ENCODE measurements at places on chromosomes 4 and X.

DNA sequence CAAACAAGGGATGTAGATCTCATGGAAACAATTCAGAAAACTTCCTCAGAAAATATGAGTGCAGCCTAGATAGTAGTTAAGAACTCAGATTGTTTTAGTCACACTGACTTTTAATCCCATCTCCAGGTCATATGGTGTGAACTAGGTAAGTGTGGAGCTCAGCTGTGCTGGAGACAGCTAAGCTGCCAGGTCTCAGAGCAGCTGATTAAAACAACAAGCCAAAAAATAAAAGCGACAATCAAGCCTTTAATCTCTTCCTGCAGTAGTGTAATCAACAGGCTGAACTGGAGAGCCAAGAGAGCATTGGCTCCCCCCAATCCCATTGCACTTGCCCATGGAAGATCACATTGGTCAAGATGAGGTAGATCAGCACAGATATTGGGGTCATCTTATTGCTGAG is 98.3 kb upstream of the ATOH1 start:
- no peak for DNase-seq

DNA sequence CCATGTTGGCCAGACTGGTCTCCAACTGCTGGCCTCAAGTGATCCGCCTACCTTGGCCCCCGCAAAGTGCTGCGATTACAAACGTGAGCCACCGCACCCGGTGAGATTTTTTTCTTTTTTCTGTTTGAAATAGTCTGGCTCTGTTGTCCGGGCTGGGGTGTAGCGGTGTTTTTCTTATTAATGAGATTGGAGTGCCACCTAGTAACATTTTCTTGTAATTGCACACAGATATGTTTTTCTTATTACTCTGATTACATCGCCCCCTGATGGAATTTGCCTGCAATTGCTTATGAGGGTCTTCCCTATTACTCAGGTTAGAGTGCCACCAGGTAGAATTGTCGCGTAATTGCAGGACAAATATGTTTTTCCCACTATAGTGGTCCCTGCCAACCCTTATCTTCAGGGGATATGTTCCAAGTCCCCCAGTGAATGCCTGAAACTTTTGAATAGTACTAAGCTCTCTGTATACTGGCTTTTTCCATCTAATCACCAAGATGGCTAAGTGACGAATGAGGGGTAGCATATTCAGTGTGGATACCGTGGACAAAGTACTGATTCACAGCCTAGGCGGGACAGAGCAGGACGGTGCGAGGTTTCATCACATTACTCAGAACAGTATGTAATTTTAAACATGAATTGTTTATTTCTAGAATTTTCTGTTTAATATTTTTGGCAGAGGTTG is 8.6 kb upstream of the PDHA1 start:
- DNase-seq: no peak

DNA sequence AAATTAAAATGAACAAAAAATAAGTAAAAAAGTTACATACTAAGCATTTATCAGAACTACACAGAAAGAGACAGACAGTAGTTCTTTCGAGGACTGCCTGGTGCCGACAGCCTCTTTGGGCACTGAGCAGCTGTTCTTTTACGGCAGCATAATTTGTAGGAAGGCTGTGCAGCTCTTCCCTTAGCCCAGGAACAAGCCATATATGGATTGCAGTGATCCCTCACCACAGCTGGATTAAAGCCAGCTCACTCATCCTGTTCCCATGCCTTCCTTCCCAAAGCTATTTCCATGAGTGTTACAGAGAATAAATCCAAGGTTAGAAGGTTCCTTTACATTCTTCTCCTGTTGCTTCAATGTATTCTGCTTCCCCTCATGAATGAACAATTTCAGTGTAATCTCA is 71.7 kb downstream of the DDX60L start:
- peak; percentile 67 for DNase-seq

GRCh38 chrX:154712781-154713740 is 37.8 kb downstream of the GAB3 start:
- no peak for DNase-seq

GRCh38 chr4:173405840-173406606 is 7.1 kb upstream of the SCRG1 start:
- no peak for DNase-seq

DNA sequence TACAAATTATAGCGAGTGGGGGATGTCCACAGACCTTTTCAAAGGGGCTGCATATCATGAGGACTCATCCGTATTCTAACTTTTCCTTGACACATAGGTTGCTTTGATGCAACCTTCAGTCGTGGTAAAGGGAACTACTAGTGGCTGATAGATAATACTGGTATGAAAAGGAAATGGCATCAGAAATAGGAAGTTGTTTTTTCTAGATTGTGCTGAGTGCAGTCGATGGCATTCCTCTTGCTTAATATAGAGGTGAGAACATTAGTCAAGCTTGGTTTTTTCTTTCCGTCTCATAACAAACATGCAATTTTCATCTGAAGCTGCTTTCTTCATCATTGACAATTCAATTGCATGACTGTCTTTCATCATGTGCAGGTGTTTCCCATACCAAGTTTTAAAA is 16.6 kb downstream of the ENPEP start:
- DNase-seq: no peak

GRCh38 chr4:74374561-74375327 is 9.8 kb downstream of the EREG start:
- no peak for DNase-seq

GRCh38 chrX:101357166-101357795 is 8.7 kb upstream of the TIMM8A start:
- DNase-seq: no peak

DNA sequence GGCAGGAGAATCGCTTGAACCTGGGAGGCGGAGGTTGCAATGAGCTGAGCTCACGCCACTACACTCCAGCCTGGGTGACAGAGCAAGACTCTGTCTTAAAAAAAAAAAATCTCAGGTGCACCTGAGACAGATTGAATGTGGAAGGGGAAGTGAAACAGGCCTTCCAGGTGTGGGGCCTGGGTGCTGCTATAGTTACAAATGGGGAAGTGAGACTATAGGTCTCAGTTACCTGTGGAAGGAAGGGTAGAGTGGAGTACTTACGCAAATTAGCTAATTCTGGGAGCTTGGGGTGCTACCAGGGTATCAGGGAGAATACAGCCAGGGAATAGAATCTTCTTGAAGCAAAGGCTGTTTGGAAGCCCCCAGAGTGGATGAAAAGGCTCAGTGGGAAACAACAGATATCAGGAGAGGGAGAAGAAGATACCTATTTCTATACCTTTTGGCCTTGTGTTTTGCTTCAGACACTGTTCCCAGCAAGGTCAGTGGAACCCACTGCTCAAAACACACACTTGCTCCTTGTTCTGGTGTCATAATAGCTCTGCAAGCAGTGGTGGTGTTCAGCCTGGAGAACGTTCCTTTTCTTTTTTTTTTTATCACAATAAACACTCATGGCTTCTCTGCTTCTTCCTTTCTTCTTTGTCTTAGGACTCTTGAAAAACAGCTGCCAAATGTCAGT is 7.0 kb downstream of the CD38 start:
- DNase-seq: no peak

- DNase-seq: no peak
Observed at GRCh38 chrX:15864629-15865028, 10.0 kb upstream of the AP1S2 start.

- no peak for DNase-seq
Observed at GRCh38 chr4:109729117-109729717, 653 bp downstream of the PLA2G12A start.

GRCh38 chr4:2250357-2251072 is 8.6 kb upstream of the HAUS3 start:
- no peak for DNase-seq

DNA sequence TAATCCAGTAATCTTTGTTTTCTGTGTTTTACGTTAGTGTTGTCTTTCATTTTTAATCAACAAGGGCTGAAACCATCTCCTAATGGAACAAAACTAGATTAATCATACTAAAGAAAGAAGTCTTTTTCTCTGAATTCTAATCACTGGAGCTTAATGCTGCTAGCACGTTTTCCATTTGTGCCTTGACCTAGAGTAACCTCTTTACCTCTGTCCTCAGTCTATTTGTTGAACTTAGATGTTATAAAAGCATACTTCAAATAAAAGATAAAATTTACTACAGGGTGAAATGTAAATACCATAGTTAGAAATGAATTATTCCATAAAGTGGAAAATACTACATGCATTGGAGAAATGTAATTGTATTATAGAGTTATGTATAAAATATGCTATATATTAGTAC is 207.1 kb downstream of the NKX6-1 start:
- no peak for DNase-seq

DNA sequence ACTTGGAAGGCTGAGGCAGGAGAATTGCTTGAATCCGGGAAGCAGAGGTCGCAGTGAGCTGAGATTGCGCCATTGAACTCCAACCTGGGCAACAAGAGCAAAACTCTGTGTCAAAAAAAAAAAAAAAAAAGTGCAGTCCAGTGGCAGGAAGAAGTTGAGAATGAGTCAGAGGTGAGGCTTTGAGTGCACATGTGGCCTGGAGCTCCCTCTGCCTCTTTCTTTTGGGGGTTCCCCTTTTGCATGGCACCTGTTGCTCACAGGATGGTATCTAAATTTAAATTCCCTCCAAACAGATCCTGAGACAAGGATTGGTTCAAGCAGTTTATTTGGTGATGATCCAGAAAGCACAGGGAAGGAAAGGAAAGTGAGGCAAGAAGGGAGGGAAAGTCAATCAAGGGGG is 151.4 kb upstream of the STX18 start:
- DNase-seq: no peak

DNA sequence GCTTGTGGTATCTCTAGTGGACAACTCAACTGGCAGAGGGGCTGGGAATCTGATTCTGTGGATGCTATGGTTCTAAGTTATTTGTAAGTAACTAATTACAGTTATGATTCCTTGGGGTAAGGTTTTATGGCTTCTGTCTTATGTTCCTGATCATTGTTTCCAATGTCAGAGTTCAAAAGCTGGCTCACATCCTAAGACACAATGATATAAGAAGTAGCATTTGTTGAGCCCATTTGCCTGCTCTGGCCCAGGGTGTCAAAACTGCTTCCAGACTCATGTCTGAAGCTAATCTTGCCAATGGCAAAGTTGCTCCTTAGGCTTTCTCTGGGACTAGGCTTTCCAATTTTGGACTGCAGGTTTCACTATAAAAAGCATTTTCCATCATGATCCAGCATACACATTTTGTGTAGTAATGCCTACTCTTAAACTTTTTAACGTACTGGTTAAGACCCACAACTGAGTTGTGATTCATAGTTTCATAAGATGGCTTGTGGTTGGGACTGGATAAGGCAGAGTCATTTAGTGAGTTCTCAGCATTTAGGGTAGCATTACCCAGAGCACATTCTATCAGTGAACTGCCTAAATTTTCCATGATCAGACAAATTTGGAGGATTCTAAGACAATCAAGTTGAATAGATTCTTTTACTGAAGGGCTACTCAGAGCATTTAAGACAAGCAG is 50.0 kb downstream of the CCNI start:
- no peak for DNase-seq

GRCh38 chr4:122508083-122508482 is 51.6 kb upstream of the IL2 start:
- DNase-seq: no peak

- peak; percentile 86 for DNase-seq
Observed at GRCh38 chr4:38681281-38681991, 17.4 kb downstream of the KLF3 start.
